ENCODE measurements at places on chromosomes 11 and 22. TPM values are rescaled to one million over a fixed set of nuclear protein-coding genes. Genes with fewer than 3 reads are reported as not detected.

Gene MS4A7
- 5.5 TPM for total RNA-seq

Gene TRPC6
- 8.1 TPM for total RNA-seq

GRCh38 chr22:24497841-24498258, 2.7 kb downstream of the UPB1 start:
- H3K36me3 ChIP-seq = no peaks in the 10 kb centered on the region
- peaks cover 19% of the 10 kb centered on the region for H3K27me3 ChIP-seq
- peaks cover 12% of the 10 kb centered on the region for H3K4me1 ChIP-seq
- H3K4me3 ChIP-seq = no peak overlapping the region

DNA sequence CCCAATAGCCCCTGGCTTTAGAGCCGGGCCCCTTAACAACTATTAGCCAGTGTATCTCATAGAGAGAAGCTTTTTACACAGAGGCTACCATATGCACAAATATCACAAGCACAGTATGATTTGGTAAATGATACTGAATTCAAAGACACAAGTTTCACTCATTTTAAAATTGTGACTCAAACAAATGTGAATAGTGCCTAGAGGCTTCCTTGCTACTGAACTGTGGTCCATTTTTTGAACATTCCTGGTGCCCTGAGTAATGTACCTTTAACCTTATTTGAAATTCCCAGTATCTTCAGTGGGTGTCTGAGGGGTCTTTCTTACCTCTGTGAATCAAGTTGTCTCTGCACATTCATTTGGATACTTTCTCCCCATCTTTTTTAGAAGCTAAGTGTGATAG, 156.2 kb downstream of the MAML2 start:
- H3K27me3 ChIP-seq = no peaks in the 10 kb centered on the region
- peaks cover 18% of the 10 kb centered on the region for H3K4me1 ChIP-seq
- DNase-seq = no peak
- no peak overlapping the region for H3K27ac ChIP-seq

Gene ZFTA
- 5.0 TPM for total RNA-seq

- peaks cover 49% of the 10 kb centered on the region for H3K4me1 ChIP-seq
- H3K27ac ChIP-seq = peak overlapping the region; percentile 60
- no peak for DNase-seq
- peaks cover 9% of the 10 kb centered on the region for H3K36me3 ChIP-seq
- H3K27me3 ChIP-seq = no peaks in the 10 kb centered on the region
Observed at GRCh38 chr11:114259124-114259526, 37.1 kb upstream of the NNMT start.

Gene SLC15A3
- total RNA-seq = 1.7 TPM

- H3K27ac ChIP-seq = no peak overlapping the region
- peaks cover 24% of the 10 kb centered on the region for H3K27me3 ChIP-seq
- H3K4me1 ChIP-seq = peaks cover 18% of the 10 kb centered on the region
- DNase-seq = no peak
- H3K36me3 ChIP-seq = no peaks in the 10 kb centered on the region
Observed at GRCh38 chr11:70607561-70607960, 209.2 kb downstream of the CTTN start.

DNA sequence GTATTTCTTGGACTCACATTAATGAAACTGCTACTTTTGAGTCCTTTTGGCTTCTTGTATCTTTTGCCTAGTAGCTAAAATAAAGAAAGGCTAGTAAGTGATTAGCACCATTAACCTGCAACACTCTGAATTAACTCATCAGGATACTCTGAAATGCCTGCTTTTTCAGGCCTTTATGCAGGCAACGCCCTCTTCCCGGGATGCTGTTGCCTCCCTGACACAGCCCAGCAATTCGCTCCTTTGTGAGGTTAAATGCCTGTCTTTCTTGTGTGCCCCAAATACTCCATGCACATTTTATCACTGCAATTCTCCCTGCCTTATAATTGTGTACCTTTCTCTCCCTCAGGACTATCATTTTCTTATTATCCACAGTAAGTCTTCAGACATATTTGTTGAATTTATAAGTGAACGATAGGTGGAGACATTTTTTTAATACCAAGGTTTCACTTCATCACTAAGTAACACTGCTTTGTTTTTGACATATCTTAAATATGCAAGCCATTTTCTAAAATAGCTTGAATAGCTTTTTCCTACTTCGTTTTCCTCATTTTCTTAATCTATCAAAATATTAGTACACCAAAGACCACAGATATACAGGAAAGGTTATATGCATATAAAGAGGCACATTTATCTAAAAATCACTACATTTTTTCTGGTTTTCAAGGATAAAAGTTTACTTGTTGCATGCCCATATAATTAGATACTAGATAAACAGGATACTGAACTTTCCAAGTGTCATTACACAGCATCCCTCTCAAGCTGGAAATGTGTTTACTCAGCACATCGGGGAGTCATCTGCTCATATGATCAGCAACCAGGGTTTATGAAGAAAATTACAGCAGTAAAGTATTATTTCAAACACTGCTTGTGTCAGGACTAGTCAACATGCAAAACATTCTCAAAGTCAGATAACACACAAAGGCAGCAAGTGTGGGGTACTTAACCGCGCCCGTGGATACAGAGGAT, 48.5 kb upstream of the DDI1 start:
- H3K4me3 ChIP-seq = no peak overlapping the region
- H3K4me1 ChIP-seq = no peaks in the 10 kb centered on the region
- H3K27me3 ChIP-seq = no peaks in the 10 kb centered on the region
- no peaks in the 10 kb centered on the region for H3K36me3 ChIP-seq
- no peak for DNase-seq

- H3K4me3 ChIP-seq = no peak overlapping the region
- DNase-seq = no peak
- H3K4me1 ChIP-seq = peaks cover 14% of the 10 kb centered on the region
- no peaks in the 10 kb centered on the region for H3K27me3 ChIP-seq
Observed at GRCh38 chr11:123547180-123547579, 107.2 kb downstream of the SCN3B start.

Gene THAP12
- 19.1 TPM for total RNA-seq

Gene NEFH
- total RNA-seq = not detected

GRCh38 chr11:2940147-2940920, 11.1 kb upstream of the PHLDA2 start:
- H3K4me1 ChIP-seq = peaks cover 38% of the 10 kb centered on the region
- no peaks in the 10 kb centered on the region for H3K27me3 ChIP-seq
- no peak overlapping the region for H3K27ac ChIP-seq
- peak; percentile 85 for DNase-seq

- no peak for DNase-seq
- no peaks in the 10 kb centered on the region for H3K27me3 ChIP-seq
- peaks cover 33% of the 10 kb centered on the region for H3K4me1 ChIP-seq
- H3K36me3 ChIP-seq = peaks cover 17% of the 10 kb centered on the region
- no peak overlapping the region for H3K27ac ChIP-seq
- H3K4me3 ChIP-seq = no peak overlapping the region
Observed at GRCh38 chr22:40235308-40235707, 57.6 kb downstream of the TNRC6B start.

DNA sequence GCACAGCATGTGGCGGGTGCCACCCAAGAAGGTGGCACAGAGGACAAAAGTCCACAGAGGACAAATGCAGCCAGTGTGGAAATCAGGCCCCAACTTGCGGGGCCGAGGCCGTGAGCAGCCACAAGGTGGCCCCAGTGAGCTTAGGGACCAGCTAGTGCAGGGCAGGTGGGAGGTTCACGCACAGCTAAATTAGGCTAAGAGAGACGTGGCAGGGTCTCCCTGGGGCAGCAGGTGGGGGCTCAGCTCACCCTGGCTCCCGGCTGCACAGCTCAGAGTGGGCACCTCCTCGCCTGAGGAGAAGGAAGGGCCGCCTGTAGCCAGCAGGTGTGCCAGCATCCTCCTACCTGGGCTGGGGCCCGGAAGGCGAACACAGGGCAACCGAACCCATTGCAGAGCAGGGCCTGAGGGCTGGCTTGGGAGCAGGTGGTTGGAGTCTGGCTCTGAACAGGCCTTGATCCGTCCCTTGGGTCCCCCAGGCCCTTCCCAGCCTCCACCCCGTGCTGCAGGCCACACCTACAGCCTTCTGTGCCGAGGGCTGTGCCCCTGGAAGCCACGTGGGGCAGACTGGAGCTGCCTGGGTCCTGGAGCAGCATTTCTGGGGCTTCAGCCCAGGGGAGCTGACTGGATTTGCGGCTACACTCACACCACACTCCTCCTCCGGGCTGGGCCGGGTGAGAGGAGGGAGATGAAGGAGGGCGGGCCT, 26.1 kb upstream of the CELSR1 start:
- no peaks in the 10 kb centered on the region for H3K27me3 ChIP-seq
- no peaks in the 10 kb centered on the region for H3K36me3 ChIP-seq
- H3K4me1 ChIP-seq = peaks cover 15% of the 10 kb centered on the region
- DNase-seq = no peak
- no peak overlapping the region for H3K27ac ChIP-seq
- H3K4me3 ChIP-seq = no peak overlapping the region

Gene C22orf23
- total RNA-seq = not detected

DNA sequence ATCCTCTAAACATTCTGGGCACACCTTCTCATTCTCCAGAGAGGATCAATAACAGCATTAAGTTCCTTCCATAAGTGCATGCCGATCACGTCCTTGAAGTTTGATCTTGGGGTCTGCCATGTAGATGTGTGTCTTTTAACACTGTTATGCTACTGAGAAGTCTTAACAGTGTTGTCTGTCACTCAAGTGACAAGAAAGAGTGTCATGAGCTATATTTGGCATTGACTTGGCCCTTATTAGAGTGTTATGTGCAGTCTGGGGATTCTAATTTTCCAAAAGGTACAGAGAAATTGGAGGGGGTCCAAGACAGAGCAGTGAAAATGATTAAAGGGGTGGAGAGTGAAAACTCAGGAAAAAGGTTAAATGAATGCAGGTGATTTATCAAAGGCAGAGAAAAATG, 107.1 kb upstream of the OPCML start:
- H3K27me3 ChIP-seq = peaks cover 20% of the 10 kb centered on the region
- H3K36me3 ChIP-seq = no peaks in the 10 kb centered on the region
- H3K4me1 ChIP-seq = no peaks in the 10 kb centered on the region
- no peak overlapping the region for H3K4me3 ChIP-seq

Gene SYT13
- total RNA-seq = 1.8 TPM

DNA sequence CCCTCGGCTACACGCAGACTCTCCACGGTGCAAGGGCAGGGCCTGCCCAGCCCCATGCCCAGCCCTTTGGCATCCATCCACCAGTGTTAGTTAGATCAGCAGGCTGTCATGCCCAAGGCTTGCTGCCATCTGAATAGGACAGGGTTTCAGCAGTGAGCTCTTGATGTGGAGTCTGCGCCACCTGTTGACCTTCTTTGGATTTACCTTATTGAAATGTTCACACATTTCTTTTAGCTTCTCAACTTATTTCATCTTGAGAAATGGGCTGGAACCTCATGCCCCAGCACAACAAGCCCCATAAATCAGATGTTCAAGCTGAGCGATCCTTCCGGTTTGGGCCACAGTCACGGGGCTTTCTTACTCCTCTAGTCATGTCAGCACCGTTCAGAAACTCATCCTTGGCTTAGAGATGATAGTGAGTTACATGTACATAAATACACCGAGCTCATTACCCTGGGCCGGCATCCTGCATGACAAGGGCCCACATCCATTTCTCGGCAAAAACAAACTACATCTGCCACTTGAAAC, 61.7 kb downstream of the PARVB start:
- DNase-seq = no peak
- no peaks in the 10 kb centered on the region for H3K36me3 ChIP-seq
- H3K4me3 ChIP-seq = no peak overlapping the region

Gene SEZ6L
- 0.30 TPM for total RNA-seq

DNA sequence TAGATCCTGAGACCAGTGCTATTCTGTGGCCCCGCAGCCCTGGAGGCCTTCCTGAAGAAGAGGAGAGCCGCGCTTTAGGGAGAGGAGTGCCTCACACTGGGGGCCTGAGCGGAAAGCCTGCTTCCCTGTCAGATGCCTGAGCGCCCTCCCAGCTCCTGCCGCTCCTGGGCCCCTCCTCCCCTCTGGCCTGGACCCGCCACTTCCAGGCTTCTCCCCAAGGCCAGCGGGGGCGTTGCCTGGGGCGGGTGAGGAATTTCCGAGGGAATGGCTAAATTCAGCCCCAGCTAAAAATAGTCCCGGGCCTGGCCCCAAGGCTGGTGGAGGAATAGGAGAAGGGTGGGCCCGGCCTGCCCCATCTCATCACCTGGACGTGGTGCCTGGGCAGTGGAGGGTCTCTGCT, 15.4 kb downstream of the ARHGEF17 start:
- no peaks in the 10 kb centered on the region for H3K36me3 ChIP-seq
- no peaks in the 10 kb centered on the region for H3K27me3 ChIP-seq
- peak overlapping the region; percentile 54 for H3K27ac ChIP-seq
- H3K4me3 ChIP-seq = no peak overlapping the region
- H3K4me1 ChIP-seq = peaks cover 54% of the 10 kb centered on the region

DNA sequence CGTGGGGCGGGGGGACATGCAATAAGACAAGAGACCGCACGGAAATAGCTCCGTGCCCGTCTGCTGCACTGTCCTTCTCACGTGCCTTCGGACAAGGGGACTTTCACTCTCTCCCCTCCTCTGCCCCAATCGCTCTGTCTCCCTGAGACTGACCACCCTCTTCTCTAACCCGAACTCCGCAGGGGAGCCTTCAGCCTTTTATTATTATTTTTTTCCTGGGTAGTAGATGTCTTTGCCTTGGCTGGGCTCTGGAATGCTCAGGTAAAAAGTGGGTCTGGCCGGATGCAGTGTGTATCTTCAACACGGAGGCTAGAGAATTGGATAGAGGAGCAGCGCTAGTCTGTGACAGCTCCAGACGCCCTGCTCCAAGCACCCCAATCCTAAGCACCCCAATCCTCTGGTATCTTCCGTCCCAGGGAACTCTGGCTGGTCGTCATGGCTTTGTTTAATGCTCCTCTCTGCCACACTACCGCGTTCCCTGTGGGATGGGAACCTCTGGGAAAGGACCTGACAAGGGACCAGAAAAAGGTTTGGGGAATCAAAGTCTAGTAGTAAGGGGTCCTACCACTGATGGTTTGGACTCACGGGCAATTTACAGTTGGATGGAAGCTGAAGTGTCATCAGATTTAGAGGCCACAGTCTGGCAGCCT, 25.1 kb upstream of the ROBO3 start:
- no peak overlapping the region for H3K27ac ChIP-seq
- H3K4me3 ChIP-seq = peak overlapping the region; percentile 43
- no peaks in the 10 kb centered on the region for H3K36me3 ChIP-seq
- peaks cover 22% of the 10 kb centered on the region for H3K4me1 ChIP-seq

DNA sequence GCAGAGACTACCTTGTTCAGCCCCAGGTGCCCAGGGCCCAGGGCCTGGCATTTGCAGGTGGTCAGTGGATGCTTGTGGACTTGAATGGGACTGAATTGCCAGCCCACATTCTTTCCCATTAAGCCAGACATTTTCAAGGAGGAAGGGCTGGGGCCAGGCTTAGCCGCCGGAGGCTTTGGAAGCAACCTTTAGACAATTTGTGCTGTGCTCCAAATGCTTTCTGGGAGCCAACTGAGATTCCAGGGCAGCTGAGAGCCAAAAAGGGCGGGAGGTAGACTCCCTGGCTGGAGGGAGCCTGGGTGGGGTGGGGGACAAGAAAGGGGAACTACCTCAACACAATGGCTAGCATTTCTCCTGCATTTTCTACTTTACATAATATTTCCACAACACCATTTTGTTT, 54.8 kb upstream of the TIMP3 start:
- H3K27ac ChIP-seq = peak overlapping the region; percentile 82
- H3K4me3 ChIP-seq = no peak overlapping the region
- H3K4me1 ChIP-seq = peaks cover 28% of the 10 kb centered on the region
- H3K36me3 ChIP-seq = no peaks in the 10 kb centered on the region

DNA sequence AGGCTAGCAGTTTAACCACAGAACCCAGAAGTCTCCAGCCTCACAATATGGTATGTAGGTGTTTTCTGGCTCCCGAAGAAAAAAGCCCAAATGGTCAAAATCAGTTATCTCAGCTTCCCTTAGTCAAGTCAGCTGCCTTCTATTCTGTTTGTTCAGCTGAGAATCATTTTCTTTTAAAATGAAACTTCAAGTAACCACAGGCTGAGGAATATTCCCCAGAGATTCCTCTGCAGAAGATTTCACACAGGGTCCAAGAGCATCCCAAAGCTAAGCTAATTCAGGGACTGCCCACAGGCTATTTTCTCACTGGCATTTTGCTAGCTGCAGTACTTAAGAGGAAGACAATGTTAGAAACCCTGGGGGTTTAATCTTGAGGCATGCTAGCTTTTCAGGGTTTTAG, 977.0 kb upstream of the CHORDC1 start:
- no peak for DNase-seq
- H3K4me3 ChIP-seq = no peak overlapping the region
- H3K27ac ChIP-seq = no peak overlapping the region
- no peaks in the 10 kb centered on the region for H3K4me1 ChIP-seq

Data from suprapubic skin (tissue), 4 donors.